ENCODE measurements at places on chromosomes 6 and 20.

GRCh38 chr6:4640139-4640538, 136.1 kb upstream of the CDYL start:
- DNase-seq, result peak; percentile 18

- no peak for DNase-seq
Observed at GRCh38 chr20:17612287-17612991, 42.6 kb downstream of the DSTN start.

- DNase-seq, result no peak
Observed at GRCh38 chr20:46171476-46171875, 53.4 kb downstream of the CD40 start.

DNA sequence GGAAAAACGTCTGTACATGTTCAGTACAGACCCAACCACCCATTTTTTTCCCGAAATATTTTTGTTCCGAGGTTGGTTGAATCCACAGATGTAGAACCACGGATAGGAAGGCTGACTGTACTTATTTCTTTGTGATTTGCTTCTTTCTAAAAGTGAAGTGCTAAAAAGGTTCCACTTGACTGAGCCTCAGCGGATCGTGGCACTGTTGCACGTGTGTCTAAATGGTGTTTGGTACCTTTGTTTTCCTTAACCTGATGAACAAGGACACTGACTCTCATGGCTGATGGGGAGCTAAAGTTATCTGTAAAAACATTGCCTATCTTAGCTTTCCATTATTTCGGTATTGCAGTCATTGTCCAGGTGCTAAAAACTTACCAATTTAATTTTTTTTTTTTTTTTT, 6.2 kb downstream of the BPHL start:
- DNase-seq, result no peak

- no peak for DNase-seq
Observed at GRCh38 chr6:129551486-129551885, 158.5 kb downstream of the ARHGAP18 start.

GRCh38 chr6:108068618-108069017, 5.9 kb downstream of the OSTM1 start:
- DNase-seq, result no peak

DNA sequence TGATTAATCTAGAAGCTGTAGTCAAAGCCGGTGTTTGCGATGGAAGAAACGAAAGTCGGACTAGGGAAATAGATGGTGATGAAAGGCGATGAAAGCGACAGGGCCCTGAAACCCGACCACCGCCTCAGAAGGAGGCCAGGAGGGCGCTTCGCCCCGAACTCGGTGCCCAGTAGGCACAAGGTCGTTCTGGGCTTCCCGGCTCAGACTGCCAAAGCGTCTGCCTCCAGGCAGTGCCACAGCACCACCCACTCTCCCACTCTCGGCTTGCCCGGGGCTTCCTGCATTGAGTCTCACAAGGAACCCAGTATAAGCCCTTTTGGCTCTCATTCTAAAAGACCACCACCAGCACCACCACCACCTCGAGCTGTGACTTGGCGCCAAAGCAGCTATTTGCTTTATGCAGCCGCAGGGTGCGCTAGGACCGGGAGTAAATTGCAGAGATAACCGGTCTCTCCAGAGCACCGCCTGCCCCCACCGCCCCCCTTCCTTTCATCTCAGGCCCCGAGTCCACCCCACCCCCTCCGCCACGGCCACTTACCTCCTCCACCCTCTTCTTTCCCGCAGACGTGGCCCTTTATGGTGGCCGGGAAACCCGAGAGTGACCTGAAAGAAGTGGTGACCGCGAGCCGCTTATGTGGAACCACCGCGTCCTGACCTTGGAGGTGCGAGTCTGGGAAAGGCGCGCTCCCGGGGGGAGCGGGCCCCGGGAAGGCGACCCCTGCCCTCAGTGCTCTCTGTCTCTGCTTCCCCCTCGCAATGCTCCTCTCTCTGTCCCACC, 2.4 kb downstream of the TCF21 start:
- no peak for DNase-seq

- no peak for DNase-seq
Observed at GRCh38 chr6:21098744-21099143, 494.8 kb upstream of the SOX4 start.

DNA sequence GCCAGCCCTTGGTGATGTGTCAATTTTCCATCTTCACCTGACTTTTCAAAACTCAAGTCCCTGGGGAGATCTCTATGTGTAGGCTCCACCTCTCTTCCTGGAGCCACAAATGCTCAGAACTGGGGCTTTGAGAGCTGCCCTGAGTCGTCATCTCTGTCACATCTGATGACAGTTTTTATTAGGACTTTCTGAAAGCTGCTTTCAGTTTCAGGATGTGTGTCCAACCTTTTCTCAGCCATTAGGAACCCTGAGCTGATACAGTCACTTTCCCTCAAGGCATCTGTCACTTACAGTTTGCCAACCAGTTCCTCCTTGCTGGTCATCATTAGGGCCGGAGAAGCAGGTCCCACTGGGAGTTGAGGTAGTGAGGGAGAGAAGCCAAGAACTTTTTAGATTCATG, 365.9 kb upstream of the CHD6 start:
- DNase-seq, result no peak

GRCh38 chr6:5762561-5762968, 244.2 kb downstream of the NRN1 start:
- no peak for DNase-seq

DNA sequence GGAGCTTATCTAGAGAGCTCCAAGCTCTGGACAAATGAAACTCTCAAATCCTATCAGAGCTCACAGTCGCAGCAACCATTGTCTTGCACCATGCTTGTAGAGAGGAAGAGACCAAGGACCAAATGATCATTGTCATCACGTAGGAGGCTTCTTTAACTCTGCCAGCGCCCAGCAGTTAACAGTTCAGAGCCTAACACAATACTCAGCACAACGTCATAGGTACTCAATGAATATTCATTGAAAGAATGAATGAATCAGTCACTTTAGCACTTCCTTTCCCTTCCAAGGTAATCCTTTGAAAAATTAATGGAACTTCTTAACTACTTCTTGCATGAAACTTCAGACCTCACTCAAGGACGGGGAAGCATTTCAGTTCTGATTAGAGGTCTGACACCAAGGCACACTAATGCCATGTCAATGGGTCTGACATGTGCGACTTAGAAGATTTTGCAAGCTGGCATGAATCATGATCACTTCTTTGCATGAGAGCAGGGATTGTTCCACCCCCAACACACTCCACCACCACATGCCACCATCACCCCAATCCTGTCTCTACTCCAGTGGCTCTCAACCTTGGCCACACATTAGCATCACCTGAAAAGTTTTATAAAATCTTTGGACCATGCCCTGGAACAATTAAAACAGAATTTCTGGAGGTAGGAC, 45.1 kb downstream of the KHDC1L start:
- DNase-seq, result no peak

- DNase-seq, result no peak
Observed at GRCh38 chr20:11783102-11783850, 134.4 kb upstream of the BTBD3 start.

All from stromal cell of bone marrow (primary cell).